ENCODE measurements at places on chromosomes 6 and 20.

DNA sequence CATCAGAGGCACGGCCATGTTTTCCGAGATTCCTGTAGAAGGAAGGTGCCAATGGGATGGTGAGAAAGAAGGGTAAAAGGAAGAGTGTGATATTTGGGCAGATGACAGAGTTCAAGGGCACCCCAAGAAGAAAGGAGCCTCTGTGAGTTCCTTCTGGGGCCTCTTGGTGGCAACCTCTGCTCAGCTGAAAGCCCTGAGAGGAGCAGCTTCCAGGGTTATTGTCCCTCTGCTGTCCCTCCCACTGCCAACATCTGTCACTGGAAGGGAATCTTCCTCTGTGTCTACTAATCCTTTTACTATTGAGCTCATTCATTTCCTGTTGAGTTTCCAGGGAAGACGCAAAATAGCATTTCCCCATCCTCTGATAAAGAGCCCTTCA, 40.0 kb upstream of the KCNK16 start:
- DNase-seq = peak; percentile 20

DNA sequence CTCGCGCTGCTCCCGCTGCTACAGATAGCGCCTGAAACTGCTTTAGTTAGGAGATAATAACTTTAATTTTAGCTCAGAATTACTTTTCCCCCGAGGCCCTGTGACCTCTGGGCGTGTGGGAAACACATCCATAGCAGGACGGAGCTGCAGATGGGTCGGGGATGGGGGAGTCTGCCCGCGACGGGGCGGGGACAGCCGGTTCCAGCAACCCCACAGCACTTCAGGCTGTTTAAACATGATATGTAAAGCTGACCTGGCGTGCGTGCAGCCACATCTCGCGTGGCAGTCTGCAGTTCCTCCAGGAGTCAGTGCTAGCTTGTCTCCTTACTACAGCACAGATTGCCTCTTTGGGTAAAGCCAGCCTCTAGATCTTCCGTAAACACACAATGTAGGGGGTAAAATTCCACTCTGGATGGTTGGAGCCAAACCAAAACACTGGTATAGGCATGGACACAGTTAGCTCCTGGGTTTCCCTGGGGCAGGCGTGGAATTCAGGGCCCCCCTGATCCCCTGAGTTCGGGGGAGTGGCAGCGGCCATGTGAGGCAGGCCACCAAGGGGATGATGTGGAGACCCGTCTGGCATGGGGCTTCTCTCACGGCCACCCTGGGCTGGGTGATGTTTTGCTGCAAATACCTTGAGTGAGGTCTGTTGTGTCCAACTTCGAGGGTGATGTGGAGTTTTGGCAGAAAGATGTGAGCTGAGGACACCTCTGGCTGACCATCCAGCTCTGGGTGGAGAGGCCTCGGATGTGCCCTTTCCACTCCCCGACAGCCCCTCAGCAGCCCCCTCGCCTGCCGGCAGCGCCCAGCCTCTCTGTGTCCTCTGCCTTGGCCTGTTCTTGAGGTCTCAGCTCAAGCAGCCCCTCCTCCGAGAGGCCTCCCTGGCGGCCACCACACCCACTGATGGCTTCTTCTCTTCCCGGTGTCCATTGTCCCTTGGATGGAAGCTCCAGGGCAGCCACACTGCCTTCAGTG, 214.5 kb downstream of the TAF4 start:
- DNase-seq = no peak

- DNase-seq = no peak
These were observed 14.4 kb downstream of the DACT2 start for GRCh38 chr6:168305096-168305749.

- no peak for DNase-seq
These were observed 6.8 kb upstream of the TBX18 start for GRCh38 chr6:84771125-84771755.

DNA sequence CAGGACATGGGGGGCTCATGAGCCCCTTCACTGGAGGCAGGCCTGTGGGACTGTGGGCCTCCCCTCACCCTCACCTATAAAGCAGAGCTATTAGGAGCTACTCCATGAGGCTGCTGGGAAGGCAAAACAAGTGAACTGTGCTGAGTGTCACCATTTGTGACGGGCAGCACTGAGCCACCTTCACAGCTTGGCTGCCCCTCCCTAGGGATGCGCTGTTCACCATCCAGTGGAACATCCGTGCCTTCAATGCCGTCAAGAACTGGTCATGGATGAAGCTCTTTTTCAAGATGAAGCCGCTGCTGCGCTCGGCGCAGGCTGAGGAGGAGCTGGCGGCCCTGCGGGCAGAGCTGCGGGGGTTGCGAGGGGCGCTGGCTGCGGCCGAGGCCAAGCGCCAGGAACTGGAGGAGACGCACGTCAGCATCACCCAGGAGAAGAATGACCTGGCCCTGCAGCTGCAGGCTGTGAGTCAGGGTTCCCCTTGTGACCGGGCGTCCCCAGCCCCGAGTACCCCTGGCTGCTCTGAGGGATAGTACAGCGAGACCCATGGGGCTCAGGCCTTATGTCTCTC, 38.4 kb downstream of the MYH7B start:
- no peak for DNase-seq

DNA sequence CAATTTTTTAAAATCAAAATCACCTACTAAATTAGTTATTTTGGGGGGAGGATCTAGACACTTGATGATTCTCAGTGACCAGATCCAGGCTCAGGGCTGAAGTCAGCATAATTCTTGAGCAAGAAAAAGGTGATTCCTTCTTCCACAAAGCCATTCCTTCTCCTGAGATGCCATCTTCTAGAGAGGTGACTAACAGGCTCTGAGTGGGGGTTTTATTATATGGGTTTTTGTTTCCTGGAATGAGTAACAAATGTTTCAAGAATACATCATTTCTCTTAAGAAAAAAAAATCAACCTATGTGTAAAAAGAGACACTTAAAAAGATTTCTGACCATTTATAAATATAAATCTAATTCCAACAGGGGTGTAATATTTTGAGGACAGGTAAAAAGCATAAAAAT, 154.3 kb downstream of the NFATC2 start:
- peak; percentile 94 for DNase-seq

GRCh38 chr20:35988910-35989463, 20.6 kb downstream of the CNBD2 start:
- no peak for DNase-seq

DNA sequence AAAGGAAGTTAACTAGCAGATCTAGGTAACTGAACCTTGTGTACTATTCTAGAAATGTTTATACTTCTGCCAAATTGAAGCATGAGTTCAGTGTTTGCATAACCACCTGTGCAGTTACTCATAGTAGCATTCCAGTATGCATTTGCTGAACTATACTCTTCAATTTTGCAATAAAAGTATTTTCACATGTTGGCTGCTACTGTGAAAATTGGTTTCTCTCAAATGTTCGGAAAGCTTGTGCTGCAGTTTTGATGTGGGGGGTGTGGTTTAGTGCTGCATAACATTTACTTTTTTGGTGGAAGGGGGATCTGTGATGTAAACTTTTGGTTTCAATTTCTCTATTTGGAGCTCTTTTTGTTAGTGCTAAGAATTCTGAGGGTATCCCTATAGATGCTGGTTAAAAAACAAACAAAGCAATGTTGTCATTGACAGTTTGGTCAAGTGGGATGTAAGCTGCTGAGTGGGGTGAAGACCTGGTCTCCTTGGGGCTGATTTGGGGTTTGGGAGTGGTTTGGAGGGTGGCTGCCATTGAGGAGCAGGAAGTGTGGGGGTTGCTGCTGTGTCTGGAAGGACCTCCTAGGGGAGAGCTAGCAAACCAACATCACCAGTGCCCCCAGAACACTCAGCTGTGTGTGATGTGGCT, 87.8 kb downstream of the CARMIL1 start:
- DNase-seq = no peak

DNA sequence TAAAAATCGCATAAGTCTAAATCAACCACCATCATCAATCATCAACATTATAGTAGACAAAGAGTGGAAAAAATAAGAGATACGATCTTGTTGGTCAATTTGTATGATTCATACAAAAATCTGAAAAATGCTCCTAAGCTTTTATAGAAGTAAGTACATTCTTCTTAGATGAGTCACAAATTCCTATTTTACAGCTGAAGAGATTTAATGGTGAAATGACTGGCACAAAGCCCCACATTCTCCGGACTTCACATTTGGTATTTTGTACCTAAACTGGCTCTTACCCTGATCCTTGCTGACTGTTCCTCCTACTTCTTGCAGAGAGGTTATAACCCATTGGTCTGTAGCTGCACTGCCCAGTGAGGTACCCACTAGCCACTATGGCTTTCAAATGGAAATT, 29.9 kb upstream of the PREP start:
- peak; percentile 88 for DNase-seq

DNA sequence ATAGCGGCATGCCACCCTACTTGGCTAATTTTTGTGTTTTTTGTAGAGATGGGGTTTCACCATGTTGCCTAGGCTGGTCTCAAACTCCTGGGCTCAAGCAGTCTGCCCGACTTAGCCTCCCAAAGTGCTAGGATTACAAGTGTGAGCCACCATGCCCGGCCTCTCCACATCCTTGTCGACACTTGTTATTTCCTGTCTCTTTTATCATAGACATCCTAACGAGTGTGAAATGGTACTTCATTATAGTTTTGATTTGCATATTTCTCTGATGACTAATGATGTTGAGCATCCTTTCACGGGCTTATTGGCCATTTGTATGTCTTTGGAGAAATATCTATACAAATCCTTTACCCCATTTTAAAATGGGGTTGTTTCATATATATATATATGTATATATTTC, 39.0 kb upstream of the ASXL1 start:
- no peak for DNase-seq

GRCh38 chr6:32886681-32887383, 32.8 kb downstream of the PSMB9 start:
- peak; percentile 84 for DNase-seq

GRCh38 chr6:998551-998950, 305.6 kb upstream of the EXOC2 start:
- no peak for DNase-seq

DNA sequence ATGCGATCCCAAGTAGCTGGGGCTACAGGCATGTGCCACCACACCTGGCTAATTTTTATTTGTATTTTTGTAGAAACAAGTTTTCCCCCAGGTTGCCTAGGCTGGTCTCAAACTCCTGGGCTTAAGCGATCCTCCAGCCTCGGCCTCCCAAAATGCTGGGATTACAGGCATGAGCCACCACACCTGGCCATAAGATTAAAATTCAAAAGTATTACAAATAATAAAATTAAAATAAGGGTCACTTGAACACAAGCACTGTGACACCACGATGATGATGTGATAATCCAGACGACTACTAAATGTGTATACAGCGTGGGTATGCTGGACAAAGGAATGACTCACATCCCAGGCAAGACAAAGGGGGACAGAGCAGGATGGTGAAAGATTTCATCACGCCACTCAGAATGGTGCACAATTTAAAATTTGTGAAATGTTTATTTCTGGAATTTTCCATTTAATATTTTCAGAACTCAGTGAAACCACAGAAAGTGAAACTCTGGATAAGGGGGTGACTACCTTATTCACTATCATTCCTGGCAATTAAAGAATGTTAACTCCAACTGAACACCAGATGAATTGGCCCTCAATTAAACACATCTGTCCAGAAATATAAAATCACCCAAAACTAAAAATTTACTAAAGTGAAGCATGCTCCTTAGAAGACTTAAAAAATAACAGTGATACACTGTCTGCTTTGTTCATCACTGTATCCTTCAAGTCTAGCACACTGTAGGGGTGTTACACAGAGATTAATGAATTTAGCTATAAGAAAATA, 13.1 kb downstream of the B4GALT5 start:
- peak; percentile 96 for DNase-seq

DNA sequence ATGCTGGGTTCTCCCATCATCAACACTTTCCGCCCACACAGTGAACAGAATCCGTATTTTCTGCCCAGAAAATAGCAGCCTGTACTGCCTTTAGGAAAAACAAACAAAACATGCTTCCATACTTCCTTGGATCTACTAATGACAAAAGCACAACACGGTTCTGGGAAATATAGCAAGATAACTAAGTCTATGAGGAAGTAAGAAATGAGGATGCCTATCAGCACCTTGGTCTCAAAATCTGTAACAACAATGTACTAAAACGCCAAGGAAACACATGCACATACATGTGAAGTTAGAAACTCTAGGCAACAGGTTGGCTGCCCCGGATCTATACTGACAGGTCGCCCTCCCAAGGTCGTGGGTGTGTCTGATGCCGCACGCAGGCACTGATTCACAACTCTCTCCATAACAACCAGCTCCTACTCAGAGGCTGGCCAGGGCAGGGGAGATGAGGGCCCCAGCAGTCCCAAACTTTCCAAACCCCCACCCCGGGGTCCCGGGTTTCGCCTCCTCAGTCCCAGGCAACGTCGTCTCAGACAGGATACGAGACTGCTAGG, 710 bp downstream of the BTBD9 start:
- DNase-seq = no peak

GRCh38 chr6:108966855-108967755, 118.9 kb downstream of the ARMC2 start:
- DNase-seq = no peak

DNA sequence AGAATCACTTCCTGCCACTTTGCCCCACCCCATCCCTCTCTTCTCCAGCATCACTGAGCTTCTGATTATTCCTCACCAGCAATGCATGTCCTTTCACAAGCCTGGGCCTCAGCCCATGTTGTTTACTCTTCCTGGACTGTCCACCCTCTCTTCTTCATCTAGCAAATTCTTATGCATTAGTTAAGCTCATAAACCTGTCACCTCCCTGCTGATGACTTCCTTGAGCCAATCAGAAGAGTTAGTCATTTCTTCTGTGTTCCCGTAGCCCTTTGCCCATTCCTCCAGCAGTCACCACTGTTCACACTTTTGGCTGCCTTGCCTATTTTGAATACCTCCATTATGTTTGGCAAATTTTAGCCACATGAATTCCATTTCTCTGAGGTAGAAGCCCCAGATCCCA, 4.1 kb upstream of the CRYBG1 start:
- no peak for DNase-seq

GRCh38 chr6:3340894-3341293, 82.1 kb downstream of the PSMG4 start:
- DNase-seq = no peak

- no peak for DNase-seq
These were observed 12.5 kb downstream of the ALDH8A1 start for GRCh38 chr6:134937426-134937825.

- no peak for DNase-seq
These were observed 95.9 kb downstream of the FOXC1 start for GRCh38 chr6:1705630-1706029.

- DNase-seq = peak; percentile 37
These were observed 174.3 kb upstream of the TNFAIP3 start for GRCh38 chr6:137692806-137693205.

- DNase-seq = no peak
These were observed 25.3 kb upstream of the KIF3B start for GRCh38 chr20:32252189-32252588.

DNA sequence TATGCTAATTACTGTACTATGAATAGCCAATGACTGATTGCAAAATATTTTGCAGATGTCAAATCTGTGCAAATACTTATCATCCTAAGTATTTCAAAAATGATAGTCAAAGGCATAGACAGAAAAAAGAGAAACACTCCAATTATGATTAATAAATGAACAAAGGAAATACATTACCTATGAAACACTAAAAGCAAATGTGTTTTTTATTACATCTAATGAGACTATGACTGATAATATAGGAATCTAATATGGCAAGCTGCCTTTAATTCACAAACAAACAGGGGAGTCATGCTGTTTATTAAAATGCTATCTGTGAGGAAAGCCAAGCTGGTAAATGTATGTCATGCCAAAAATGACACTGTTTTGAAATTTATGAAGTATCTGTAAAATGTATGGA, 713.2 kb upstream of the NRSN1 start:
- DNase-seq = no peak

- no peak for DNase-seq
These were observed 247.3 kb downstream of the ZNF217 start for GRCh38 chr20:53346335-53346648.

GRCh38 chr20:59955131-59955796, 3.0 kb upstream of the CDH26 start:
- no peak for DNase-seq
